ENCODE measurements at places on chromosomes 5 and 9. TPM values are rescaled to one million over a fixed set of nuclear protein-coding genes. Genes with fewer than 3 reads are reported as not detected.

Gene IFNA2
- not detected for polyA plus RNA-seq

Gene SGCD
- polyA plus RNA-seq: 26.7 TPM

Gene GPR21
- polyA plus RNA-seq: not detected

Gene GNAQ
- polyA plus RNA-seq: 45.2 TPM

Gene TMEM252
- not detected for polyA plus RNA-seq

Gene LECT2
- polyA plus RNA-seq: 0.10 TPM

Gene GARIN3
- polyA plus RNA-seq: not detected

Gene SCGB3A2
- not detected for polyA plus RNA-seq

Gene PCDHB10
- polyA plus RNA-seq: 0.18 TPM

Gene ADAMTS2
- polyA plus RNA-seq: 80.0 TPM

Gene ST8SIA4
- not detected for polyA plus RNA-seq

Gene WNT8A
- not detected for polyA plus RNA-seq

Gene CCL28
- 0.29 TPM for polyA plus RNA-seq

Gene IL17B
- 0.49 TPM for polyA plus RNA-seq

Gene EQTN
- polyA plus RNA-seq: not detected

Gene CDX1
- polyA plus RNA-seq: 0.39 TPM

Gene FBP2
- not detected for polyA plus RNA-seq

Gene WNK2
- polyA plus RNA-seq: not detected

Gene AUH
- 5.9 TPM for polyA plus RNA-seq

Gene DIPK1B
- 0.42 TPM for polyA plus RNA-seq

Gene TRPM3
- polyA plus RNA-seq: 0.07 TPM

Gene NRARP
- polyA plus RNA-seq: 0.17 TPM

Gene CCL21
- not detected for polyA plus RNA-seq

Gene PLCXD3
- 0.06 TPM for polyA plus RNA-seq

Gene CDH9
- not detected for polyA plus RNA-seq

Gene PCDHA6
- polyA plus RNA-seq: 0.02 TPM

Gene NR5A1
- not detected for polyA plus RNA-seq

Gene PCDHGA4
- 4.0 TPM for polyA plus RNA-seq

Gene HACD4
- 8.6 TPM for polyA plus RNA-seq

Gene PPP3R2
- not detected for polyA plus RNA-seq

Gene LCN9
- polyA plus RNA-seq: not detected

Gene B4GALT1
- 82.0 TPM for polyA plus RNA-seq

Gene CER1
- polyA plus RNA-seq: not detected

Gene PCA3
- polyA plus RNA-seq: not detected

Gene ADAMTSL1
- 17.2 TPM for polyA plus RNA-seq

Gene ADGRD2
- not detected for polyA plus RNA-seq
